ENCODE measurements at places on chromosomes 4 and X. TPM values are rescaled to one million over a fixed set of nuclear protein-coding genes. Genes with fewer than 3 reads are reported as not detected.

The MFAP3L gene
- total RNA-seq = 0.14 TPM

The IL13RA1 gene
- total RNA-seq = 0.46 TPM

The ARHGAP36 gene
- total RNA-seq = not detected

The SLC25A6 gene
- total RNA-seq = 325 TPM

The ESX1 gene
- total RNA-seq = 0.11 TPM

The BST1 gene
- total RNA-seq = 1.8 TPM

The NSG1 gene
- total RNA-seq = not detected

The BTK gene
- 0.25 TPM for total RNA-seq

The BMX gene
- total RNA-seq = not detected

The AMBN gene
- not detected for total RNA-seq

The TMEM31 gene
- not detected for total RNA-seq

DNA sequence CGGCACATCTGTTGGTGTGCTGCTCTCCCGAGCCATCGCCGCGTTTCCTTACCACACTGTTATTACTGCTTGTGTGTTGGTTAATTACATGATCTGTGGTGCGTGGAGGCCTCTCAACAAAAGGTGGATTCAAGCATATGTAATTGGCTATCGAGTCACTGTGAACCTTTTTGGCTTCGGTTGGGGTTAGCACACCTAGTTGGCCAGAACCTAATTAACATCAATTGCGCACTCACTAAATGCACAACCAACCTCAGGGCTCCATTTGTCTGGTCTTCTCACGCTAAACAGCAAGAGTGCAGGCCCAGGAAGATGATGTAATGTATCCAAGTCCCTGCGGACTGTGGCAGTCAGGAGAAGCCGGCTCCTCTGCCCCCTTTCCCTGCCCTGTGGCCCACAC lies 17.4 kb downstream of the ENPP6 start:
- DNase-seq = no peak

- DNase-seq = no peak
These were observed 234.7 kb downstream of the LDB2 start for GRCh38 chr4:16663732-16664131.

DNA sequence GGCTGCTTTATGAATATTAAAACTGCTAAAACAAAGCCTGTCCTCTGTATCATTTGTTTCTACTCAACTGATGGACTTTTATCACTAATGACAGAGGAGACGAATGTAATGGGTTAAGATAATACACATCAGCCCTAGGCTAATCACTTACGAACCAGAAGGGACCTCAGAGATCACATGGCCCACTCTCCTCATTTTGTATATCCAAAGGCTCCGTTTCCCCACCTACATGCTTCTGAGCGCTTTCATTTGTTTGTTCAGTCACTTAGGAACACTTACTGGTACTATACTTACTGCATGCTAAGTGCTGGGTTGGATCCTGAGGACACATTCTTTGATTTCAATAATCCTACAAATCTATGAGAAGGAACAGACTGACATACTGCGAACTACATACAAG lies 169.3 kb downstream of the CEP135 start:
- no peak for DNase-seq

DNA sequence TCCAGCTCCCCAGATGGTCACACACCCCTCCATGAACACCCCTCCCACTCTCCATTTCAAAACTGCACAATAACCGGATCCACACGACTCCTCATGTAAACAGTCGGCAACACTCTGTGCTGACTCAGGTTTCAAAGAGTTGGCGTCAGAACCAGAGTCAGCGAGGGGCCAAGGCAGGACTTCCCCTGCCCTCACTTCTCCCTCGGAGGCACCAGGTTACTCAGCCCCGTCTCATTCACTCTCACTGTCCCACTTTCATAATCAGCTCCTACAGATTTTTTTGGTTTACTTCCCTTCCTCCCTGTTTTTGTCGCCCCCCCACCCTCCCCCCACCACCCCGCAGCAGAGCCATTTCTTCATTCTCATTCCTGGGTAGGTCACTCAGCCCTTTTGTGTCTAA lies 2.7 kb upstream of the TIMP1 start:
- DNase-seq = no peak

GRCh38 chrX:112874614-112875013 lies 34.0 kb upstream of the AMOT start:
- DNase-seq = no peak

DNA sequence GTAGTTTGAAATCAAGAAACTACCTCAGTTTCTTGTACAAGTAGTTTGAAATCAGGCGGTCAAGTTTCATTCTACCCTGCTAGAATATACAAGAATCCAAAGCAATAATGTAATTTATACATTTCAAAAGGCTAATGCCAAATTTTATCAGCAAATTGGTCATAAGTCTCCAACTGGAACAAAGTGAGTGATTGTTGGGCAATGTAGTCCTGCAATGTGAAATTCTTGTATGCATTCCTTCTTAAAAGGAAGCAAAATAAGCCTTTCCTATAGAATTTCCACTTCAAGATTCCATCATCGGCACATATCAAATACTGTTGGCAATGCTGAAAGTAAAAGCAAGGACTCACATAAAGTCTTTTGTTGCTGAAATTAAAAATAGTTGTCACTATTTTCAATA lies 334.9 kb downstream of the IL1RAPL1 start:
- no peak for DNase-seq

GRCh38 chr4:107213410-107213809 lies 177.3 kb upstream of the DKK2 start:
- DNase-seq = no peak

DNA sequence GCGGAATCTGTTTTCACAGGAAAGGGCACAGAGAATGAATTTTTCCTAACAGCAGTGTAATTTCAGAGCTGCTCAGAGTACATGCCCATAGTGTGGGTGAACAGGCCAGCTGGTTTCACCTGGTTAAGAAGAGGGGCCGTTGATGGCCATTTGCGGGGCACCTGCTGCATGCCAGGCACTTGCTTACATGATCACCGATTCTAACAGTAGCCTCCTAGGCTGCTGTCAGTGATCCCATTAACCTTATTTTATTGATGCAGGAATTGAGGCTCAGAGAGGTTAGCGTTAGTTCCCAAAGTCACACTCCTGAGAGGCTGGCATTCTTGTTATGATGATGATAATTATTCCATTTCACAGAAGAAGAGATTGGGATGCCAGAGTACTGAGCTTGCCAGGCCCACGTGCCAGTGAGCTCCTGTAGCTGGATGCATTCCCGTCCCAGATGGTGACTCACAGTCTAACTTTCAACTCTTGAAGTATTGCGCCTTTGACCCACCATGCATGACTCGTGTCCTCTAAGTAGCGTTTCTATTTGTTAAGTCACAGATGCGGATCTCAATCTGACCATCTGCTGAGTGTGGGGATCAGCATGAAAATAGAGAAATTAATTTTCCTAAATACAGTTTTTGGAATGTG lies 76.5 kb downstream of the PSAPL1 start:
- DNase-seq = no peak

DNA sequence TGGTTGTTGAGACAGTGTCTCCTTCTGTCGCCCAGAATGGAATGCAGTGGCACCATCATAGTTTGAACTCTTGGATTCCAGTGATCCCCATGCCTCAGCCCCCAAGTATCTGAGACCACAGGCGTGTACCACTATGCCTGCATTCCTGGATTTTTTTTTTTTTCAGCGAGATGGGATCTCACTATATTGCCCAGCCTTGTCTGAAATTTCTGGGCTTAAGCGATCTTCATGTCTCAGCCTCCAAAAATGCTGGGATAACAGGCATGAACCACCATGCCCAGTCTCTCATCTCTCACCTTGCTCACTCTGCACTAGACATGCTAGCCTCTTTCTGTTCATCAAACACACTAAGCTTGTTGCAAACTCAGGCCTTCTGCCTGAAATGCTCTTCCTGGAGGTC lies 104.1 kb downstream of the UBE2K start:
- DNase-seq = no peak

- DNase-seq = no peak
These were observed 37.9 kb upstream of the SEC24B start for GRCh38 chr4:109395694-109396093.

- DNase-seq = no peak
These were observed 11.2 kb upstream of the BRS3 start for GRCh38 chrX:136476501-136476900.

GRCh38 chrX:51894697-51895336 lies 1.4 kb downstream of the MAGED1 start:
- no peak for DNase-seq

DNA sequence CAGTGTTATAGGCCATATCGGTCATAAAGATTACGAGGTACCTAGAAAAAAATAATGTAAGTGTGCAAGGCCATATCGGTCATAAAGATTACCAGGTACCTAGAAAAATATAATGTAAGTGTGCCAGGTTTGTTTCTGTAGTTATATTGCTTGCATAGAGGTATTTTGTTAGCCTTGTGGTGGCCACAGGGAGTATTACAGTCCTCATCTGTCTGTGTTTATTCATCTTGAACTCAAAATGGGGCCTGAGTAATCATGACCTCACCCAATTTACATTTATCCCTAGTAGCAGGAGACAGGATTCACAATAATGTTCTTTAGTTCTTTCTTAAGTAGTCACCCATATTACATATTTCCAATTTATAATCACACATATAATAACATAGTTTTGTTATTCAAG lies 459.7 kb downstream of the MID1IP1 start:
- no peak for DNase-seq

GRCh38 chr4:40245550-40245949 lies 48.7 kb downstream of the RHOH start:
- no peak for DNase-seq

- no peak for DNase-seq
These were observed 326.8 kb downstream of the RAPGEF2 start for GRCh38 chr4:159429693-159430035.

- DNase-seq = peak; percentile 66
These were observed at the start of gene SGCB for GRCh38 chr4:52038103-52038912. Gene SGCB (minus strand): TSS chr4:52038299. CDS start chr4:52038259, 40 bp downstream.

DNA sequence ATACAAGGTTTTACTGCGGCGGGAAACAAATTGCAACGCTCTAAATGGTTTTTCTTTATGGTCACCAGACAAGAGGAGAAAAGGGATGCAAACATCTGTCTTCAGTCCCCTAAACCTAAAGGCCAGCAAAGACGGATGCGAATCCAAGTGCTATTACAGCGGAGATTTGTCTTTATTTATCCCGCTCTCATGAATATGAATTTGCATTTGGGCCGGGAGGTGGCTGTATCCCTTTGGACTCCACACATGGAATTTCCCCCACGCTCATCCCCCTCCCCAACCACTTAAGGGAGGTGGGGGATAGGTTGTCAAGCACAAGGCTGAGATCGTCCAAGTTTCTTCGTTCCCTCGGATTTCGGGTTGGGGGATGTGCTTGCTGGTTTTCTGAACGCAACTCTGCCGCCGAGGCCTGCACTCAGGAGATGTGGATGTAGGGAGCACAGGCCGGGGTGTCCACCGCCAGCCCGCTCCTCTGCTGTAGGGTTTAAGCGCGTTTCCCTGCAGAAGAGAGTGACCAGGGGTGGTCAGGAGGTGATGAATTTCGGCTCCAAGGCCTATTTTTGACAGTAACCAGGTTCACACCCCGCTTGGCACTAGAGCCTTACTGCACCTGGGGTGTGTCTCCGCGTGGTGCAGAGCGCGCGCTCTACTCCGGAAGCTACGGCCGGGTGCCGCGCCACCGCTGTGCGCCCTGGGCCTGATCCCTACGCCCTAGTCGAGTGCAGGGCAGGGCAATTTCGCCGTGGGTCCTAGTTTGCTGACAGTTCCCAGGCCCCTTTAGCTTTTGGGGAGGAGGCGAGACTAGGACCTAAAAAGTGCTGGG lies 2.3 kb upstream of the PHOX2B start:
- DNase-seq = no peak

GRCh38 chr4:66633477-66633876 lies 911.8 kb downstream of the CENPC start:
- DNase-seq = no peak

DNA sequence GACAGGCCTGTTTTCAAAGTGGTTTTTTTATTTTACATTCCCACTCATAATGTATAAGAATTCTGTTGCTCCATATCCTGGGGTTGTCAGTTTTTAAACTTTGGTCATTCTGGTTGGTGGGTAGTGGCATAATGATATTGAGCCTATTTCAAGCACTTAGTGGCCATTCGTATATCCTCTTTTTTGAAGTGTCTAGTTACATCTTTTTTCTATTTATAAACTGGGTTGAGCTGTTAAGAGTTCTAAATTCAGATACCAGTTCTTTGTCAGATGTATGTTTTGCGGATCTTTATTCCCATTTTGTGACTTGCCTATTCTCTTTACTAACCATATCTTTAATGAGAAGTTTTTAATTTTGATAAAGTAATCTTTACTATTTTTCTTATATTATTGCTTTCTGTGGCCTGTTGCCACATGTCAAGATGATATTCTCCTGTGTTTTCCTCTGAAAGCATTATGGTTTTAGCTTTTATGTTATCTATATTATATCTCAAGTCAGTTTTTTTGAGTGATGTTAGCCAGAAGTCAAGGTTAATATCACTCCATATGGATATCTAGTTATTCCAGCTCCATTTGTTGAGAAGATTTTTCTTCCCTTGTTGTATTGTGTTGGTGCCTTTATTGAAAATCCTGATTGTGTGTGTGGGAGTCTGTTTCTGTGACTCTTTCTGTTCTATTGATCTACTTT lies 110.9 kb downstream of the FHIP1A start:
- DNase-seq = no peak

DNA sequence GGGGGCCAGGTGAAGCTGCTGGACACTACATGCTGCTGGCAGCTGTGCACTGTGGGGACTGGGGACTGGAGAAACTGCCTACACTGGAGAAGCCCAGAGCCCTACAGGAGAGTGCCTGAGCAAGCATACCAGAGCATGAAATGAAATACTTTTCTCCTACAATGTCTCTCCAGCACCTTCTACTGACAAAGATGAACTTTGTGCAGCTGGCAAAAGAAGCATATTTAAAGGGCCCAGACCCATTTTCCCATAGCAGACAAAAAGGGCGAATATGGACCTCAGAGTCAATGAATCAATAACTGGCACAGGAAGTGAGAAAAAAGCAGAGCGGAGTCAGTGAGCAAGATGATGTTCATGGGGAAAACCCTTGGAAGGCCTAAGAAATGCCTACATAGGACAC lies 30.9 kb upstream of the GK start:
- no peak for DNase-seq

DNA sequence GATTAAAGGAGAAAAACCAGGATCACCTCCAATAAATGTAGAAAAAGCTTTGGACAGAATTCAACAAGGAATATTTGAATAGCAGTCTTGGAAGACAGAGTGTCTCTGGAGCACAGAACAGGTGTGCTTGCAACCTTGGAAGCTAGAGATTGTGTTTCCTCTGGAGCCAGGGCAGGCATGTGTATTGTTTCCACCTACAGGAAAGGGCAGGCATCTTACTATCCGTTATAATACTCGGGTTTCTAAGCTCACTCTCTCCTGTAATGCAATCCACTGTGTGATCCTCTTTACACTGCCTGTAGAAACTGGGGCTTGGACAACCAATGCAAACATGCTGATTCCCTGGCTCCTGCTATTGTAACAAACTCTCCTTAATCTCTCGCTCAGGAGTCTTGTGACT lies 14.4 kb downstream of the CCDC110 start:
- DNase-seq = no peak

DNA sequence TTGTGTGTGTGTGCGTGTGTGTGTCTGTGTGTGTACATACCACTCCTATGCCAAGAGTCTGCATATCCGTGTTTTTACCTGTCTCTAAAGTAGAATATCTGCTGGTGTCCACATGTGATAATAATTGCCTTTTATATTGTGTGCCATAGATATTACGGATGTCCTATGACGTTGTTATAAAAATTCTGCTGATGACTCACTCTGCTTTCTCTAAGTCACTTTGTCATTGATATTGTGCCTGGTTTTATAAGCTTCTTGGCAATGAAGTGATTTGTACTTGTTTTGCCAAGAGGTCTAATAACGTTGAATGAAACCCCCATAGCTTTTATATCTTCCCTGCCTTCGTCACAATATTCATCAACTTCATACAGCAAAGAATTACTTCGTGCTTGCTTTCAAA lies 102.6 kb upstream of the C1GALT1C1 start:
- DNase-seq = no peak

- DNase-seq = no peak
These were observed 96.1 kb downstream of the REELD1 start for GRCh38 chr4:146310319-146311021.
